ENCODE measurements at places on chromosomes 16 and 17.
A peak's percentile ranks its signal among the peaks of the same experiment; 100 is the strongest.

DNA sequence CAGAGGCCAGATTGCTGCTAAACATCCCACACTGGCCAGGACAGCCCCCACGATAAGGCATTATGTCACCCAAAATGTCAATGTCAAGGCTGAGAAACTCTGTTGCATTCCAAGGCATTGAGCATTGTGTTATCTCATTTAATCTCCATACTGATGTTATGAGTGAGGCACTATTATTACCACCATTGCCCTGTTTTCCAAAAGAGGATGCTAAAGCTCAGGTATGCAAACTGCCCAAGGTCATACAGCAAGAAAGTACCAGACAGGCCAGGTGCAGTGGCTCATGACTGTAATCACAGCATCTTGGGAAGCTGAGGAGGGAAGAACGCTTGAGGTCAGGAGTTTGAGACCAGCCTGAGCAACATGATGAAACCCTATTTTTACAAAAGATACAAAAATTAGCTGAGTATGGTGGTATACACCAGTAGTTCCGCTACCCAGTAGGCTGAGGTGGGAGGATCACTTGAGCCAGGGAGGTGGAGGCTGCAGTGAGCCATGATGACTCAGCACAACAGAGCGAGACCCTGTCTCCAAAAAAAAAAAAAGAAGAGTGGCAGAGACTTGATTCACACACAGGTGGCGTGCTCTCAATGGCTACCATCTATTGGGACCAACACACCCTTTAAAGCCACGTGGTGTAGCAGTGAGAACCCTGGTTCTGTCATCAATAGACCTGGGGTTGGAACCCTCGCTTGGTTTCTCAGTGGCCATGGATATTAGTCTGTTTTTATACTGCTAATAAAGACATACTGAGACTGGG is 58.8 kb upstream of the GRIN2A start:
- no peak for DNase-seq

DNA sequence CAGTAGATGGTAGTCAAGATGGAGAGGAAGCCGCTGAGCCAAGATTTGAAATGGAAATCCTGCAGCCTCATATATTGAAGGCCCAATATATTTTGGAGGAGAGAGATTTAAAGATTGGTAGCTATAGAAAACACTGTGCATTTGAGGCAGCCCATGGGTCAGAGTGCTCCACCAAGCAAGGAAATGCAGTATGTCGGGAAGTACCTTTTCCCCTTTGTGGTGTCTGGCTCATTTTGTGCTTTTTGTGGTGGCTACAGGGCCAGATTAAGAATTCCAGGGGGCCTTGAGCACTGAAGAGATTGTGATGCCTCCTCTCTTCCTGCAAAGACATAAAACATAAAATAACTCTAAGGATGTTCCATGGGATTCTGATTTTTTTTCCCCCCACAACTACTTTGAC is 39.6 kb downstream of the CDRT15 start:
- DNase-seq, result no peak

- no peak for DNase-seq
These were observed 17.4 kb downstream of the KRT24 start for GRCh38 chr17:40686192-40686591.

DNA sequence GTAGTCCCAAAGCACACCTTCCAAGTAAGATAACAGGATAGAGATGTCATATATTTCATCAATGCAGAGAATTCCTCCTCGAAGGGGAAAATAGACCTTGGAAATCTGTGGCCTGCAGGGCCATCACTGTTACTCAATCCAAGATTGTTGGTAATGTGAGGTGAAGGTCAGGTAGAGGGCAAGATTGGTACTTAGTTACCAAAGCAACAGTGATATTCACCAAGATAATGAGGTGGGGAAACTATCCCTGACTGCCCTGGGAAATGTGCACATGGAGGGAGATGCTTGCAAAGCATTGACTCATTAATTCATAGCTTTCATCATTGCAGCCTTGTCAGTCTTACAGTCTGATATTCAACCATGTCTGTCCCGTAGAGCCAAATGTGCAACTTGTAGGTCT is 234.1 kb upstream of the MON1B start:
- DNase-seq, result no peak

DNA sequence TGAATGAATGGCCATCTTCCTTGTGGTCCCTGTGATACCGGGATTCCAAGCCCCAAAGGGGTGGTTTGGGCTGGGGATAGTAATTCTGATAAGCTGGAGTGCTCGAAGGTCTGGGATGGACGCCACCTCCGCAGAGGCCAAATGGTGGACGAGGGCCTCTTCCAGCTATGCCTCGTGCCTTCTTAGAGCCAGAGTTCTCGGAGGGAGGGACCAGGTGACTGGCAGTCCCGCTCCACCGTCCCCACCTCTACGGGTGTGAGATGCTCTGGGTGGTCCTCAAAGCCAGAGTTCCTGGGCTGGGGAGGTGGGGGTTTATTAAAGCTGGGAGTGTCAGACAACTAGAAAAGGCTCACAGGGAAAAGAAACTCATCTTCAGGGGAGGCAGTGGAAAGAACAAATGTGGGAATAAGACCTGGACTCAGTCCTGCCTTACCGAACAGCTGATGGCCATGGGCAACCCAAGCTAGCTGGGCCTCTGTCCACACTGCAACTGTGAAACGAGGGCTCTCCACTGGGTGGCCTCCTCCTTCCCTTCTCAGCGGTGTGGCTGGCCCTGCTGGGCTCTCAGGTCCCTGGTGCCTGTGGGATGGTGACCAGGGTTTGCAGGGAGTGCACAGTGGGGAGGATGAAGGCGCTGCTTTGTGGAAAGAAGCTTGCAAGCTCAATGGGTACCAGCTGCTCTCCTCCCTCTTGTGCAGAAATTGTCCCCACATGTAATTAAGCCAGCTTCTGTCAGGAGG is 75.2 kb downstream of the N4BP1 start:
- DNase-seq, result no peak

DNA sequence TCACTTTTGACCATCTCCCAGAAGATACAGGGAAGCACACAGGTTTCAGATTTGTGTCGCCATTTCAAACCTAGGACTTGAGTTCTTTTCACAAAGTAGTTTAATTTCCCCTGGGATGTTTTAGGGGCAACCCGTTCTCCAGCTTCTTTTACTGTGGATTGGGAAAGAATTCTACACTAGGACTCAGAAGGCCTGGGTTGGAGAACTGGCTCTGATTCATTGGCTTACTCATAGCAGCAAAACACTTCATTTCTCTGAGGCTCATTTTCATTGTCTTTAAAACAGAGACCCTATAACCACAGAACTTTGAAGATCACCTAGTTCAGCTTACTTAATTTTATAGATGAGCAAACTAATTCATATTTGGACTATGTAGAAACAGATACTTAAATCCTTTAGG is 175.9 kb upstream of the SALL1 start:
- DNase-seq, result no peak

DNA sequence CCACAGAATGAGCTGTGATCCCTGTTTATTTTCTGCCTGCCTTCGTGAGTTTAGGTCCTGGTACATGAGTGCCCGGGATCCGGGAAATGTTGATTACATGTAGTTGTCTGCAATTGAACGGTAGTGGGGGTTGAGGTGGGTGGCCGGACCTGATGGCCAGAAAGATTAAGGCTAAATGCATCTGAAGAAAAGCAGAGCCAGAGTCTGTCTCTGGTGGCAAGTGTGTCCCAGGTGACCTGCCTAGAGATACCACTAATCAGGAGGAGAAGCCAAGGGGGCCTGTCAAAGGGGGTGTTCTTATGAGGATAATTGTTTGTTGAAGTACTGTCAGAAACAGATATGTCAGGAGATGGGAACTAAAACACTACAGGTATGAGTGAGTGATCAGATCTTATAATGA is 154.0 kb upstream of the ASIC2 start:
- no peak for DNase-seq

- no peak for DNase-seq
These were observed 4.2 kb upstream of the GNA13 start for GRCh38 chr17:65060631-65061254.

- no peak for DNase-seq
These were observed 23.7 kb upstream of the CYLD start for GRCh38 chr16:50718061-50718760.

DNA sequence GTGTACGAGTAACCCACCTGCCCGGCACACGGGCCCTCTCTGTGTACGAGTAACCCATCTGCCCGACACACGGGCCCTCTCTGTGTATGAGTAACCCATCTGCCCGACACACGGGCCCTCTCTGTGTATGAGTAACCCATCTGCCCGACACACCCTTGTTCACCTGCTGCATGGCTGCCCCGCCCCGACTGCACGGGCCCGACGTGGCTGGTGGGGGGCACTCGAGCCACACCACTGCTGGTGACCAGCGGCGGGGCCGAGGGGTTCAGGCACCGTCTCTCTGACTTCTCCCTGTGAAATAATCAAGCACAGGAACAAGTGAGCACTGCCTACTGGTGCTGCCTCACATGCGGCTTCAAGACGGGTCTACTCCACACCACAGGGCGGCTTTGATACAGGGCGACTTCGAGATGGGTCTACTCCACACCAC is 22.1 kb downstream of the MAP1LC3B start:
- no peak for DNase-seq

GRCh38 chr17:6454495-6455320 is 10.5 kb downstream of the PIMREG start:
- no peak for DNase-seq

DNA sequence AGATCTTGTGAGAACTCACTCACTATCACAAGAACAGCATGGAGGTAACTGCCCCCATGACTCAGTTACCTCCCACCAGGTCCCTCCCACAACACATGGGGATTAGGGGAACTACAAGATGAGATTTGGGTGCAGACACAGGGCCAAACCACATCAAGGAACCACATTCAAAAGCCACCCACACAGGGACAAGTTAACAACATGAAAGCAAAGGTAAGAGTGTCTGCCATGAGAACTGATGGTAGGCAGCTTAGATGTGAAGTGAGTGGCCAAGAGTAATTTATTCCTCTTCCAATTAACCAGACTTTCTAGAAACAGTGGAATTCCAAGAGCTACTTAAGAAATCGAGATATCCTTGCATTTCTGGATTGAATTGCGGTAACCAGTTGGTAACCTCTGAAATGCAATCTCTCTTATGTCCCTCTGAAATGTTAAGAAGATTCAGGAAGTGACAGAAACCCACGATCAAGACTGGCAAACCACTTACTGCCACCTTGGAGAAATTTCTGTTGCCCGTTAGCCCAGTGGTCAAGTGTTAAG is 167.4 kb upstream of the CACNG5 start:
- peak; percentile 82 for DNase-seq

DNA sequence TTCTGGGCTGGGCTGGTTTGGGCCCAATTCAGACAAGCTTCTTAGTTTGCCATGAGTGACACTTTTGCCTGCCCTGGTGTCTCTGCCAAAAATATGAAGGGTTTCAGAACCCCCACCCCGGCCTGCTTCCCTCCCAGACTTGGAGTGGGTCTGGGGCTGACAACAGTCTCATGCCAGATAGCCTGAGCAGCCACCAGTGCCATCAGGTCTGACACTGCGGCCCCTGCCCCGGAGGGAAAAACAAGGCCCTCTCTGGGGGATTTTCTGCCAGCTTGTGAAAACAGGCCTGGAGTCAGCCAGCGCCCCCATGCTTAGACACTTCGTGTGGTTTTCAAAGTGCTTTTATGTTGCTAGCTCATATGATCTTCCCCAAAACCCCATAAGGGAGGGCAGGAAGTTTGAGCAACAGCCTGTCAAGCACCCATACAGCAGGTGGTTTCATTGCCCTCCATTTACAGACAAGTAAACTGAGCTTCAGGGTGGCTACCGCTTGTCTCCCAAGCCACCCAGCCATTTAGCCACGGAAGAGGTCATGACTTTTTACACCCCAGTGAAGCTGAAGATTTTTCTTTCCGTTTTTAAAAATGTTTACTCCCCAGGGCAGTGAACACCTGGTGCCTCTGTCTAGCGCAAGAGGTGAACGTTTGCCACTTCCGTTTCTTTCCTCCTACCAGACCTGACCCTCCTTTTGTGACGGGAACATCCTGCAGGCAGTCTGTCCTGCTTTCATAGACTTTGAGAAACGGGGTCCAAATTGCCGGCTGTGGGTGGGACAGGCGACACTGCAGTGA is 300.6 kb downstream of the SEC14L1 start:
- no peak for DNase-seq

DNA sequence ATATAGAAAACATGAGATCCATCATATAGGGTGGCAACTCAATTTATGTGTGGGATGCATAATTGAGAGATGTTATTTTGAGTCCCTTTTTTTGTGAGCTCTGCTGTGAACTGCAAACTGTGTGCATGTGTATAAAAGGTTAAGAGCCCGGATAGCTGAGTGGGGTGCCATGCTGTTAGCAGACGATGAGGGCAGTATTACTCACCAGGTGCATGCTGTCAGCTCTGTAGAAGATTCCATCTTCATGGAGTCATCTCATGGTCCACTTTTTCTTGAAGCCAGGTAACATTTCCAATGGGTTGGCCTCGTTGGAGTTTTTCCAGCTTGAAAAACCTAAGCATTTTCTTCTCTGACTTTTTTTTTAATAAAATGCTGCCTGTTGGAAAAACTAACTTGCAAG is 43.0 kb upstream of the RHBDL3 start:
- DNase-seq, result no peak

GRCh38 chr16:88773812-88774291 is 11.2 kb downstream of the PIEZO1 start:
- no peak for DNase-seq

DNA sequence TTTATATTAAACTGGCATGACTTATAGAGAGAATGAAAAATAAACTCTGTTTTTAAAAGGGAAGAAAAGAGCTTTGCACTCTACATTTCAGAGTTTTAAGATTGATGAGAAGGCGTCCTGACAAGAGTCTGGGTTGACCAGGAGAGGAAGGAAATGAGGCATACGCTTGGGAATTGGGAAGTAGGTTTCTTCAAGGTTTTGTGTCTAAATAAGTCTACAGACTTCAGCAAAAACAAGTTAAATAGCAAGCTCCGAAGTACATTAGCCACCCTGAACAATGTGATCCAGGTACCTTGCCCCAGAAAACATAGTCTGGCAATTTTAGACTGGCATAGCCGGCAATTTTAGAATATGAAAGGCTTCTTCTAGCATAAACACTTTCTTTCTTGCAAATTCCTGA is 28.5 kb upstream of the CCDC182 start:
- DNase-seq, result no peak

GRCh38 chr17:29591737-29592608 is 959 bp upstream of the ANKRD13B start:
- DNase-seq, result peak; percentile 55

GRCh38 chr17:70298929-70299531 is 129.7 kb downstream of the KCNJ2 start:
- DNase-seq, result no peak

DNA sequence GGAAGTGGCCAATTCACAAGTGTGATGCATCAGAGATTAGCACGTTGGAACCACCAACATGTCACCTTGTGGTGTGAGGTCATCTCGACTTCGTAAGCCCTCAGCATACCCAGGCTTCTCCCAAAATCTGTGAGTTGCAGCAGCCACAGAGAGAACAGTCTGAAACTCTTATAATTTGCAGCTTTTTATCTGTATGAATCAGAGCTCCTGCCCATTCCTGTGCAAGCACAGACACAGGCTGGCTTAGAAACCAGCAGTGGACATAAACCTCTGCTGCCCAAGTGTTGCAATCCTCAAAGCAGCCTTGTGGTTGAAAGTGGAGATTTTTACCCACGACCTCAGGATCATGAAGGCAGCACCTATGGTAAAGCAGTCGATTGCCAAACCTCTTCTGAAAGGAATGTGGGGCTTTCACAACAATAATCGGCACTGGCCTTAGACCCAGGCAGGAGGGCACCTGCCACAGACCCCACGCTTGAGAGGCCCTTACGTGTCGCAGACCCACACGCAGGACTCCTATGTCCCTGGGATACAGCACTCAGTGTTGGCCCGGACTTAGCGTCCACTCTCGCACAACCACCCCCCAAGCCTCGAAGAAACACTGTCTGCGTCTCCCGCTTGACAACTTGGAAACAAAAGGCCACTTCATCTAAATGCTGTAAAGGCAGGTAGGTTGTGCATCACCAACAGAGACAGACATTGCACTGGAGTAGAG is 24.5 kb upstream of the OSGIN1 start:
- no peak for DNase-seq
